ENCODE measurements at places on chromosomes 3 and 15. TPM values are rescaled to one million over a fixed set of nuclear protein-coding genes. Genes with fewer than 3 reads are reported as not detected.

GRCh38 chr15:39453620-39454019, 127.3 kb upstream of the THBS1 start:
- DNase-seq, result no peak
- no peak overlapping the region for H3K4me3 ChIP-seq
- H3K4me1 ChIP-seq, result peaks cover 15% of the 10 kb centered on the region
- peak overlapping the region; percentile 17 for H3K27ac ChIP-seq
- H3K27me3 ChIP-seq, result no peaks in the 10 kb centered on the region
- no peaks in the 10 kb centered on the region for H3K36me3 ChIP-seq

GRCh38 chr15:101099183-101099582, 152.7 kb downstream of the CHSY1 start:
- H3K36me3 ChIP-seq, result no peaks in the 10 kb centered on the region
- no peak overlapping the region for H3K4me3 ChIP-seq
- no peaks in the 10 kb centered on the region for H3K27me3 ChIP-seq
- no peak overlapping the region for H3K27ac ChIP-seq

DNA sequence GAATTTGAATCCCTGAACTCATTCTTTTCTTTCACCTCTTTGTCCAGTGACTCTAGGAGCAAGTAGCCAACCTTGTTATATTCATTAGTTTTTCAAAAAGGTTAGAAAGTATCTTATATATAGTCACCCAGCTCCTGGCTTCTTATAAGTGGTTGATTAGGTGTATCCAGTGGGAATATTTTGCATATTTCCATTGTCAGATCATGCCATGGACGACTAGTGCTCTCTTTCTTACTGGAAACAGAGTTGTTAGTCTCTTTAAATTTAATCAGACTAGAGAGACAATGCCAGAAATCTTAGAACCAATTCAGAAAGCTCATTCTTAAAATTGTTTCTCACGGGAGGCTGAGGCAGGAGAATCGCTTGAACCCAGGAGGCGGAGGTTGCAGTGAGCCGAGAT, 73.4 kb downstream of the CHRD start:
- no peak for DNase-seq
- peaks cover 9% of the 10 kb centered on the region for H3K4me1 ChIP-seq
- no peak overlapping the region for H3K4me3 ChIP-seq
- no peaks in the 10 kb centered on the region for H3K27me3 ChIP-seq
- no peak overlapping the region for H3K27ac ChIP-seq

Gene WDR93
- total RNA-seq, result not detected

DNA sequence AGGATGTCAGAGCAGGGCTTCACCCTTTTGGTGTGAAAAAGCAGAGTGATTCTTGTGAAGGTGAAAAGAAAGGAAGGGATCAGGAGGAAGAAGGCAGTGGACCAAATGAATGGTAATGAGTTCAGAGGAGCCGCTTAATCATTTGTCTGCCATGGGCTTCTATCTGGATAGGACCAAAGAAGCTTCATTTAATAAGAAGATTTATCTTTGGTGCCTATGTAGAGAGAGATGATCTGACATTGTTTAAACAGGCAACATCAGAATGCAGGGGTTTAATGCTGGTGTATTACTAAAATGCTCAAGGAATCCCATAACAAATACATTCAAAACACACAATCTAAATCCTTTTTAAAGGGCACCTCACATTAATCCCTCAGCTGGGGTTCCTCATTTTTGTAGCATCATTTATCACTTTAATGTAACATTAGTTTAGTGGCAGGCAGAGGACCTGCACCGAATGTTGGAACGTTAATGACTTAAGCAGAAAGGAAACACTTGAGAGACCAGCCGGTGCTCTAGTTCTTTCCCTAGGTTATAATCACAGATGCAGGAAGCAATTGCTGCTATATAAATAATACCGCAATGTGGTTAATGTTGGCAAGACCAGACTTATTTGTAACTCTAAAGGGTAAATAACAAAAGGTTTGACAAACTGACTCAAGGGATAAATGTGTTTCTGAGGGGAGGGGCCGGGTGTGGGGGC, 27.9 kb upstream of the IL1RAP start:
- H3K27me3 ChIP-seq, result no peaks in the 10 kb centered on the region
- H3K4me3 ChIP-seq, result no peak overlapping the region
- no peak overlapping the region for H3K27ac ChIP-seq
- no peaks in the 10 kb centered on the region for H3K36me3 ChIP-seq
- no peak for DNase-seq
- peaks cover 5% of the 10 kb centered on the region for H3K4me1 ChIP-seq

- H3K27ac ChIP-seq, result no peak overlapping the region
- DNase-seq, result no peak
- H3K4me3 ChIP-seq, result no peak overlapping the region
- H3K27me3 ChIP-seq, result no peaks in the 10 kb centered on the region
- H3K36me3 ChIP-seq, result no peaks in the 10 kb centered on the region
- H3K4me1 ChIP-seq, result no peaks in the 10 kb centered on the region
Measured at GRCh38 chr15:54681584-54681983, 515.2 kb downstream of the RSL24D1 start.

GRCh38 chr15:42068601-42069000, 25.8 kb downstream of the PLA2G4D start:
- peaks cover 28% of the 10 kb centered on the region for H3K27me3 ChIP-seq
- no peaks in the 10 kb centered on the region for H3K36me3 ChIP-seq
- no peaks in the 10 kb centered on the region for H3K4me1 ChIP-seq
- H3K4me3 ChIP-seq, result no peak overlapping the region

Gene MDFIC2
- total RNA-seq, result not detected

Gene CD47
- 79.0 TPM for total RNA-seq

DNA sequence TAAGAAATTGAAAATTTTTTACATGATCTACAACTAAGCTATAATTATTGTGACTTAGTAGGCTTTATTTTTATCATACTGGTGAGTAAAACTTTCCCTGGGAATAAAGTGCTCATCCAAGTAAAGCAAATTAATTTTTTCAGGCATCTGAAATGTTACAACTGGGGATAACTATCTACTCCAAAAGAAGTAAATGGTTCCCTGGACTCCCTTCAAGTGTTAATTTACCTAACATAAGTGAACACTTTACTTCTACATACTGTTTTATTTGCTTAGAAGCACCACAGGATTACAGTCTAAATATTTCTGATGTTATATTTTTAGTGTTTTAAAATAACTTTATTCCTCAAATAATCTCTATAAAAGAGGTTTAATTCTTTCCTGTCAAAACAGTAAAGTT, 57.8 kb downstream of the IFT57 start:
- no peak overlapping the region for H3K27ac ChIP-seq
- H3K36me3 ChIP-seq, result no peaks in the 10 kb centered on the region
- no peaks in the 10 kb centered on the region for H3K4me1 ChIP-seq
- no peak for DNase-seq
- no peaks in the 10 kb centered on the region for H3K27me3 ChIP-seq
- no peak overlapping the region for H3K4me3 ChIP-seq

- no peaks in the 10 kb centered on the region for H3K36me3 ChIP-seq
- no peaks in the 10 kb centered on the region for H3K27me3 ChIP-seq
- no peak overlapping the region for H3K4me3 ChIP-seq
- H3K4me1 ChIP-seq, result peaks cover 19% of the 10 kb centered on the region
- DNase-seq, result no peak
Measured at GRCh38 chr3:36991147-36991546, 1.8 kb downstream of the EPM2AIP1 start.

DNA sequence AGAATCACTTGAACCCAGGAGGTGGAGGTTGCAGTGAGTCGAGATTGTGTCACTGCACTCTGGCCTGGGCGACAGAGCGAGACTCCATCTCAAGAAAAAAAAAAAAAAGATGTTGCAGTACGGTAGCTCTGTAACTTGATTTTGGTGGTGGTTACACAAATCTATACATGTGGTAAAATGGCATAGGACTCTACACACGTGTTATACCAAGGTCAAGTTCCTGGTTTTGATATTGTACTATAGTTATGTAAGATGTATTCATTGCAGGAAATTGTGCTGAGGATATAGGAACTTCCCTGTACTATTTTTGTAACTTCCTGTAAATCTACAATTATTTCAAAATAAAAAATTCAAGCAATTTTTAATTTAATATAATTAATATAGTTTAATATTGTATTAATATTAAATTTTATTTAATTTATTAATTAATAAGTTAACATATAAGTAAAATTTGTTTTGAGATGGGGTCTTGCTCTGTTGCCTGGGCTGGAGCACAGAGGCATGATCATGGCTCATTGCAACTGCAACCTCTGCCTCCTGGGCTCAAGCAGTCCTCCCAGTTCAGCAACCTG, 9.9 kb downstream of the MYD88 start:
- H3K4me3 ChIP-seq, result no peak overlapping the region
- no peak overlapping the region for H3K27ac ChIP-seq
- H3K27me3 ChIP-seq, result no peaks in the 10 kb centered on the region
- H3K36me3 ChIP-seq, result no peaks in the 10 kb centered on the region
- no peak for DNase-seq

DNA sequence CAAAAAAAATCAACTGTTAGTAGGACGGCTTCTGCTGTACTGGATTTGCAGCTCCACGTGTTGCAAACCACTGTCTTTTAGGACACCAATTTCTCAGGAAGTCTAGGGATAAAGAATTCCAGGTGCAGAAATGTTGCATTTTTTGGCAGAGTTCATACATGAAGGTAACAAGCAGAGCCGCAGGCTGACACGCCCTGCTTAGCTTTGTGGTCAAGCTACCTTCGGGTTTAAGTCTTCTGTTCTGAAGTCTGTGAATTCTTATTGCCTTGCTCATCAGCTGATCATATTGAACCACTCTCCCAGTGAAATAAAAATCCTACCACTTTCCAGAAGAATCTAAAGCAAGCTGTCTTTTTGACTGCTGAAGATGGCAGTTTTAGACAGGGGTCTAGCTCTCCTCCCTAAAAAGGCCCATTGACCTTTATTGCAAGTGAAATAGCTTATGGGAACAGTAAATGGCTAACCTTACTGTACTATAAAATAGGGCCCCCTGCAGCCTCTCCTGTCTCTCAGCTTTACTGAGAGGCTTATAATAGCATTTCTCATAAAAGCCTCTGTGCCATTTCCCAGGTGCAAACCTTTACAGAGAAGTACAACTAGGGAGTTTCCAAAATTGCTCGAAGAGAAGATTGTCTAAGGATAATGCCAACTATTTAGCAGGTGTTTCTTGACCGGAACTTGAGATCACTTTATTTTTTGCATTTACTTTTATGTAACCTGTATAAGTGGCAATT, 262.2 kb upstream of the IL12A start:
- no peaks in the 10 kb centered on the region for H3K27me3 ChIP-seq
- no peak overlapping the region for H3K4me3 ChIP-seq
- H3K4me1 ChIP-seq, result peaks cover 10% of the 10 kb centered on the region
- no peaks in the 10 kb centered on the region for H3K36me3 ChIP-seq

- no peak for DNase-seq
- H3K27me3 ChIP-seq, result no peaks in the 10 kb centered on the region
- H3K4me1 ChIP-seq, result no peaks in the 10 kb centered on the region
- no peak overlapping the region for H3K4me3 ChIP-seq
- no peak overlapping the region for H3K27ac ChIP-seq
- H3K36me3 ChIP-seq, result no peaks in the 10 kb centered on the region
Measured at GRCh38 chr3:64329037-64329436, 103.8 kb upstream of the PRICKLE2 start.

- no peak for DNase-seq
- no peaks in the 10 kb centered on the region for H3K27me3 ChIP-seq
- H3K36me3 ChIP-seq, result no peaks in the 10 kb centered on the region
- H3K4me3 ChIP-seq, result no peak overlapping the region
- peak overlapping the region; percentile 76 for H3K27ac ChIP-seq
- H3K4me1 ChIP-seq, result peaks cover 15% of the 10 kb centered on the region
Measured at GRCh38 chr3:16050641-16051467, 123.6 kb upstream of the GALNT15 start.

Gene NUP210
- 7.2 TPM for total RNA-seq

GRCh38 chr15:66831801-66832390, 129.9 kb downstream of the SMAD6 start:
- no peaks in the 10 kb centered on the region for H3K4me1 ChIP-seq
- H3K27ac ChIP-seq, result no peak overlapping the region
- no peak for DNase-seq
- H3K4me3 ChIP-seq, result no peak overlapping the region
- no peaks in the 10 kb centered on the region for H3K36me3 ChIP-seq
- H3K27me3 ChIP-seq, result peaks cover 4% of the 10 kb centered on the region

DNA sequence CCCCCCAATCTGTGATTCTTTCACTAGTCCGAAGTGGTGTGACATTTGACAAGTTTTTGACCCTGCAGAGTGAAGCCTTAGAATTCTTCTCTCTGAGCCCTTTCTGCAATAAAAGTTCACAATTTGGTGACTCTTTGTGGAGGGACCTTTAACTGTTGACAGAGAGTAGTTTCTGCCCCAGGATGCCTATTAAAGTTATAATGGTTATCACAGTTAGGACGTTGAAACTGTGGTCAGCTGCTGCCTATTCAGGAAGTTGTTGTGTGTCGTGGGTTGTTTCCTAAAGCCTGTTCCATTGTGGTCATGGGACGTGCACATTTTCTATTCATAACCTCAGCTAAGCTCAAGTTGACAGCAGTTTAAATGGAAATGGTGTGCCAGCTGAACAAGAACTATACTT, 274.5 kb downstream of the NEK10 start:
- DNase-seq, result no peak
- no peaks in the 10 kb centered on the region for H3K36me3 ChIP-seq
- no peak overlapping the region for H3K27ac ChIP-seq
- peaks cover 9% of the 10 kb centered on the region for H3K4me1 ChIP-seq

Gene GPX1
- 126 TPM for total RNA-seq

DNA sequence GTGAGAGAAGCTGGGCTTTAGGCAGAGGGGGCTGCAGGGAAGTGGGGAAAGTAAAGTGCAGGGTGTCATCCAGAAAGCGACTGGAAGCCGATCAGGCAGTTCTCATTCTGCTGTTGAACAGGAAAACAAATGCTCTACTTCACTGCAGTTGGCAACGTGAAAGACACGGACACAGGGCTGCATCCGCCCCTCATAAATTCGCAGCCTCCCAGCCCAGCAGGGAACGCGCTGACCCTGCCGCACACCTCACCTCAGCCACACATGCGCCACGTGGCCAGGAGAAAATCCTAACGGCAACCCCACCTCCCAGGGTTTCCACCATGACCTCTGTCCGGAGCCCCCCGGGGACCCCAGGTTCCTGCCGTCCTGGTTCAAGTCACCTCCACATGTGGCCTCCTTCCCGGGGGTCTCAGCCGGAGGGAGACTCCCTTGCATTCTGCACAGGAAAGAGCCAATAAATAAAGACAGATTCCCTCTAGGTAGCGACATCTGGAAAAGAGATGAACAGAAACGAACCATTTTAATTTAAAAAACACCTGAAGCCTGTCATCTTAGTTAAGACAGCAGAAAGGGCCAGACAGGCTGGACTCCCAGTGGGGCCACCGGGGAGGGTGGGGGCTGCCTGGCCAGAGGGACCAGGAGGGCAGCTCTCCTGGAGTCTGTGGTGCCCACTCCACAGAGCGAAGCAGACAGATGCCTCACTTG, 118.7 kb downstream of the TMEM266 start:
- H3K36me3 ChIP-seq, result no peaks in the 10 kb centered on the region
- H3K27ac ChIP-seq, result no peak overlapping the region
- H3K27me3 ChIP-seq, result peaks cover 39% of the 10 kb centered on the region
- DNase-seq, result no peak
- H3K4me3 ChIP-seq, result no peak overlapping the region
- H3K4me1 ChIP-seq, result peaks cover 13% of the 10 kb centered on the region

DNA sequence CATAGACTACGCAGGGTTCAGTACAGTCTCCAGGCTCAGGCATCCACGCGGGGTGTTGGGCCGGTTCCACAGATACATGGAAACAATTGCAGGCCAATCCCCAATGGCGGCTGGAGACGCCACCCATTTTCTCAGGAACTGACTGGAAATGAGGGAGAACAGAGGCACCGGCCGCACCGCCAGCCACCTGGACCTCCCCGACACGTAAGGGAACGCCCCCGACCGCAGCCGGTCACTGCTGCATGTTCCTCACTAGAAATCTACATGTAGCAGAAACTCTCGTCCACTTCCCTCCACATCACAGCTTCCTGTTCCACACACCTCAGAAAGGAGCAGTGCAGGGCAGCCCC, 29.2 kb downstream of the CYFIP1 start:
- peak overlapping the region; percentile 41 for H3K27ac ChIP-seq
- H3K36me3 ChIP-seq, result no peaks in the 10 kb centered on the region
- no peak for DNase-seq
- peaks cover 53% of the 10 kb centered on the region for H3K4me1 ChIP-seq
- H3K27me3 ChIP-seq, result no peaks in the 10 kb centered on the region
